ENCODE measurements at places on chromosomes 11 and 22.

DNA sequence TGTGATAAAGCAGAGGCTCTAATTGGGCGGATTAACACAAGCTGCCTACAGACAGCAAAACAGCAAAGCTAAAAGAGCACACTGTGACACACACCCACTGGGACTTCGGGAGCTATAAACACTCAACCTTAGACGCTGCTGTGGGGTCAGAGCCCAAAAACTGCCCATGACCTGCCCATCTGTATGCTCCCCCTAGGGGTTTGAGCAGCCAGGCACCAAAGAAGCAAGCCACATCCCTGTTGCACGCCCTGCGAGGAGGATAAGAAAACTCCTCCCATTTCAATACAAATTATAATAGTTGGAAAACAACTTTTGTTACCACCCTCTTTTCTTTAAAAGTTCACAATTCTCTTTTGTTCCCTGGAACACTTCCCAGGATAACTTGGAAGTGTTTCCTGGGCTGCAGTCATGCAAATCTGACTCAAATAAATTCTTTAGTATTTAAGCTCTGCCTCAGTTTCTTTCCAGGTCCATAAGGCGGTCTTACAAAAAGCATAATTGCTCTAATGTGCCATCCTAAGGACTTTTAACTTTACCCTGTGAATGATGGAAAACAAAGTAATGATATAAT is 86.4 kb downstream of the DLG2 start:
- DNase-seq, result no peak

DNA sequence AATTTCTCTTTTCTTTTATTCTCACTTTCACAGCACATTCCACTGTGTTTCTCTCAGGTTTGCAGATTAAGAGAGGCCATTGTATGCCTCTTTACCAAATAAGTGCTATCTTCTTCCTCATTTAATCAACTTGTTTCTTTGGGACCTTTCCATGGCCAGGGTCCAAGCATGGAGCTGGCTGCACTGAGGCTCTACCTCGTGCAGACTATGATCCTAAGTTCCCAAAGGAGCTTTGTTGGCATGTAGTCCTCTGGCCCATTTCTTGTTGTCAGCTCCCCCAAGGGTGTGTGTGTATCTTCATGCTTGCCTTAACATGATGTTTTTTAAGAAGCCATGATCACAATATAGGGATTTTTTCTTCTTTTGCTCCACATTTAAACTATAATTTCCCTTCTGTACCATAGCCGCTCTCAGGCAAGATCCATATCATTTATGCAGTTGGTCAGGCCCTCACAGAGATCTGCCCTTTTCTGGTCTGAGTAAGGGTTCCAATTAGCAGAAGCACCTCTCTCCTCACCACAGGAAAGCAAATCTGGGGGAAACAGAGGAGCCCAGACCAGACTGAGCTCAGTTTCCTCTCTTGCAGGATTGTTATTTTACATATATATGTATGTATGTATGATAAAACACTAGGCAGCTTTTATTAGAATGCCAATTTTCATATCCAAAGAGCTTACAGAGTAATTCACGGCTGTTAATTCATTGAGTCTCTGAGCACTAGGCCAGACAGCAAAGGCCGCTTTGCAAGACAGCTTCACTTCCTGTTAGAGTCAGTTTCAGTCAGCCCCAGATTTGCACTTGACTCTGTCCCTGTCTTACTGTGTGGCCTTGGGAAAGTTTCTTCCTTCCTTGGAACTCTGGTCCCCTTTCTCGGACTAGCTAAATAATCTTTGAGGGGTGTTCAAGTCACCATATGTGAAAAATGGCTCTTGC is 34.3 kb downstream of the CYB5R2 start:
- no peak for DNase-seq

- no peak for DNase-seq
Measured at GRCh38 chr11:11740836-11741235, 100.9 kb upstream of the USP47 start.

- DNase-seq, result peak; percentile 62
Measured at GRCh38 chr22:31271485-31271884, 20.8 kb downstream of the PIK3IP1 start.

- DNase-seq, result no peak
Measured at GRCh38 chr11:102238391-102238821, 78.9 kb upstream of the BIRC3 start.

- DNase-seq, result no peak
Measured at GRCh38 chr11:22084056-22084455, 108.8 kb upstream of the ANO5 start.

DNA sequence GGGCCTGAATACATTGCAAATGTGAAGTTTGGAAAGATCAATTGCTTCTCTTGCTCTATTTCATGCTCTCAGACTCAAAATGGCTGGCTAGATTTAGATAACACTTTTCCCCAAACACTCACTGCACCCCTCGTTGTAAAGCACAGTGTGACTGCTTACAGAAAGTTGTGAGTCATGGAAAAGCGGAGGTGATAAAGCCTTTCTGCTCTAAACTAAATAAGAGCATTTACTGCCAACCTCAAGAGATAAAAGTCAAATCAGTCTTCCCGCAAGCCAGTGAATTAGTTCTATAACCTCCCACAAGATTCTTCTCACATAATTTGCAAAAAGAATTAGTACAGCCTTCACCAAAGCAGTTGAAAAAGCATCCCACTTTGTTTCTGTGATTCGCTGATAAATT is 168.7 kb downstream of the WT1 start:
- DNase-seq, result no peak

DNA sequence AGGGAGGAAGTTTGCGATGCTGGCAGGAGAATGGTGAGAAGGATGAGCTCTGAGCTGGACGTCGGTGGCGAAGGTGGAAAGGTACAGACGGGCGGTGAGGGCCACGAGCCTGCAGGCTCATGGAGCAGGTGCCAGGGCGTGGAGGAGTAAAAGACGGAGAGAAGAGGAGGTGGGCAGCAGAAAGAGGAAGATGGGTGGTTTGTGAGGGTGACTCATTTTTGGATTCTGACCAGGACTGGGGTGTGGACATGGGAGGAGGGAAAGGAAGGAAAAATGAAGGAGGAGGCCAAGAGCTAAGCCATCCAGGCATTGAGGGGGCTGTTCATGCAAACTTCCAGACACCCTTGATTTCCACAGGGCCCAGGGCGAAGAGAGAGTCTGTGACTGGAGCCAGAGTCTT is 3.5 kb downstream of the ZDHHC24 start:
- no peak for DNase-seq

- DNase-seq, result no peak
Measured at GRCh38 chr22:44493206-44493605, 4.8 kb downstream of the RTL6 start.

DNA sequence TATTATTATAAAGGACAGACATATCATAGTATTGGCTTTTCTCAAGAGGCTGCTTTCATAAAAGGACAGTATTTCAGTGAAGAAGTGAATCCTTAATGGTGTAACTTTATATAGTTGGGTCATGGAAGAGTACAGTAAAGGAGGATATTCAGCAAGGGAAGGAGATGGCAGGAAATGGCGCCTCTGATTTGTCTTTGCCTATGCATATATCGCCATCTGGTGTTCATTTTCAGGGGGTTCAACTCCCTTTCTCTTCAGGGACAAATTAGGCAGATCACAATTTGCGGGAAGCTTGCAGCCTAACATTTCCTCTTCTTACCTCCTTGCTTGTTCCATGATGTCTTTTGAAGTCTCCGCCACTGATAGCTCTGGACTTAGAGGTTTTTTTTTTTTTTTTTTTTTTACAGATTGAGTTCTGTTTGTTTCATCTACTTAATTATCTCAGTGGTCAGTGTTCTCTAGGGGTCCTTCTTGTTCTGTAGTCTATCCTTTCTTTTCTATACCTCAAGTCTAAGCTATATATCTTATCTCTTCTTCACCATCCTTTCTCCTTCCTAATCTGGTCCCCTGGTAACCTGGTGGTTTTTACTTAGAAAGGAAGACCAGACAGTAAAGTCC is 21.8 kb upstream of the RRM1 start:
- DNase-seq, result peak; percentile 54

- DNase-seq, result peak; percentile 63
Measured at GRCh38 chr22:24578355-24579257, 14.3 kb downstream of the LRRC75B start.

DNA sequence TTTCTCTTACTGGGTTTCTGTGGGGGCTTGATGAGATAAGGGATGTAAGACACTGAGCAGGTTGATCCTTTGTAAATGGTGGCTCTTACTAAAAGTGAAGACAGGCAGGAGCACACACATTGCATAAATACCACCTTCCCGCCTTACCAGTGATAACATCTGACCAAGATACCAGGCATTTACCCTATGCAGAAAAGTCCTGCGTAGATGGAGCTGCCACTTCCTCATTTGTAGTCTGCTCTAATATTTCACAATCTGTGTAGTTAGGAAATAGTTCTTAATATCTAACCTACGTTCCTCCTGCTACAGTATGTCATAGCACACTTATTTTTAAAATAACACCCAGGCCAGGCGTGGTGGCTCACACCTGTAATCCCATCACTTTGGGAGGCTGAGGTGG is 23.9 kb upstream of the SWAP70 start:
- peak; percentile 96 for DNase-seq

DNA sequence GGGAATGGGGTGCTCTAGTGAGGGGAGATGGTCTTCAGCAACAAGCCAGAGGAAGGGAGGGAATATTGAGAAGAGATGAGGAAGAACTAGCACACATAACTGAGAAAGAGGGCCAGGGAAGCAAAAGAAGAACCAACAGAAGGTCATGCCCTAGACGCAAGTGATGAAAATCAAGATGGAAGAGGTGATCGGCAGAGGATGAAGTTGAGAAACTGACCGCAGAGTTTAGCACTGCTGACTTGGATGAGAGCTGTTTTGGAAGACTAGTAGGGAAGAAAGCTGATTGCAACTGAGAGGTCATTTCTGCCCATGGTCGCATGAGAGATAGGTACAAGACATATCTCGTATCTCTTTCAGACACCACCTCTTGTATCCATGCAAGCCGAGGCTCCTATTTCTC is 2.9 kb downstream of the SPINDOC start:
- no peak for DNase-seq

GRCh38 chr11:111352935-111353710 is 26.0 kb downstream of the POU2AF1 start:
- DNase-seq, result no peak

- DNase-seq, result no peak
Measured at GRCh38 chr11:43856993-43857392, 23.6 kb upstream of the ALKBH3 start.

GRCh38 chr22:21701384-21701971 is 34.1 kb downstream of the YPEL1 start:
- peak; percentile 53 for DNase-seq
